ENCODE measurements at places on chromosomes 5 and 9.

DNA sequence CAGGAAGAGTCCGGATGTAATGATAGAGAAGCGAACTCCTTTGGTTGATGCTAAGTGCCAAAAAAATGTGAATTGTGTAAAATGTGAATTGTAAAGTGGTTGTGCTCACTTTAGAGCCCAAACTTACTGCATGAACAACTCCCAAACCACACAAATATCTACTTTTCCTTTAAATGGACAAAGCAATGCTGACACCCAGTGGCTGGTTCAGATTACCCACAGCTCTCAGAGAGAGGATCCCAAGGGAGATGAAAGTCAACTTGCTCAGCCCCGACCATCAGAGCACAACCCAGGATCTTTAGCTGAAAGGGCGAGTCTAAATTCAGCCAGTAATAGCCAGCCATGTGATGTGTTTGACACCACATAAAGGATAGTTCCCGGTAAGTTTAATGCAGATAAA is 133.7 kb downstream of the NMUR2 start:
- DNase-seq, result peak; percentile 4

DNA sequence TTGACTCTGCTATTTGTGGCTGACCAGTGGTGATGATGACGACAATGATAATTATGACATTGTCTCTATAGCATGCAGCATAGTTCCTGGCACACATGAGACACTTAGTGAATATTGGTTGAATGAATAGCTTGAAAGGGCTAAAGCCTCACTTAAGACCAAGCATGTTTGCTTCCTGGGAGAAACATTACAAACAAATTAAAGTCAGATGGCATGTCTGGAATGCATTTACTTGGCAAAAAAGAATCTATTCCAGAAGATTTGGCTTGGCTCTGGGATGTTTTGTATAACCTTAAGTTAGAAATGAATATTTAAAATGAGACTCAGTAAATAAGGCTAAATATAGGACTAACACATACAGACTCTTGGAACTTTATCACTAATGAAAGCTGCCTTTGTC is 21.6 kb downstream of the GAS1 start:
- no peak for DNase-seq

- no peak for DNase-seq
Observed at GRCh38 chr9:79913867-79914266, 342.1 kb downstream of the TLE4 start.

DNA sequence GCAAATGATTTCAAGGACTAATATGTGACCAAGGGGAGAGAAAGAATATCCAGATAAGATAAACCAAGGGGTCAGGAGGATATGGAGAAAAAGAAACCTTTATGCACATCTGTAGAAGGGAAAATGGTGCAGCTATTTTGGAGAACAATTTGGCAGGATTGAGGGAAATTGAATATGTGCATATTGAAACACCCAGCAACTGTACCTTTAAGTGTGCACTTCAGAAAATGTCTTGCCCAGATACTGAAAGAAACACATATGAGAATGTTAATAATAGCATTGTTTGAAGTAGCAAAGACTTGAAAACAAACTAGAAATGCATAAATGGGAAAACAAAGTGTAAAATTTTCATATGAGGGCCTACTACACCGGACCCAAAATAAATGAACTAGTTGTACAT is 599.6 kb downstream of the PSAT1 start:
- DNase-seq, result no peak

DNA sequence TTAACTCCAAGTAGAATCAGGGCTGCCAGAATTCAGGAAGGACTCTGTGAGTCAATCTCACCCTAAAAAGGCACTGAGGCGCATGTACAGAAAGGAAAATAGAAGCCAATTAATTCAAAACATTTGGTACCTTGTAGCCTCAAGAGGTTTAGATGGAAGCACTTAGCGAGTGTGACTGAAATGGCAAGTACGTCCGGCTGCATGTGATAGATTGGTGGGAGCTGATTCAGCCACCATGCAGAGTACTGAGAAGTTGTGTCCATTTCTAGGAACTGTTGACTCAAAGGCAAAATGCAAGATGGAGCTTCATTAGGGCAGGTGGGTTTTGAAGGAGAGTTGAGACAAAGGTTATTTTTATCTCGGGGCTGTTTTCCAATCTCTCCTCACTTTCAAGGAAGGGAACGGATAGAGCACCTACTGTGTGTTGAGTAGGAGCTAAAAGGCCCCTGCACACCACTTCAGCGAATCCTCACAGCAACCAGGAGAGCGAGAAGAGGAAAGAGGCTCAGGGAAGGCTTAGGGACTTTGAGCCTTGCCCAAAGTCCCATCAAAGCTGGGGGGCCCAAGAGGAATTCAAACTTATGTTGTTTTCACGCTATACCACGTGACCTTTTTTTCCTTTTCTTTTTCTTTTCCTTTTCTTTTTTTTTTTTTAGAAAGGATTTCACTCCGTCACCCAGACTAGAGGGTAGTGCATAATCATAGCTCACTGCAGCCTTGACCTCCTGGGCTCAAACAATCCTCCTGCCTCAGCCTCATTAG is 34.6 kb upstream of the CPEB4 start:
- DNase-seq, result no peak

- DNase-seq, result no peak
Observed at GRCh38 chr5:171261904-171262303, 47.1 kb upstream of the TLX3 start.

GRCh38 chr5:14171621-14172020 is 28.5 kb downstream of the TRIO start:
- no peak for DNase-seq

DNA sequence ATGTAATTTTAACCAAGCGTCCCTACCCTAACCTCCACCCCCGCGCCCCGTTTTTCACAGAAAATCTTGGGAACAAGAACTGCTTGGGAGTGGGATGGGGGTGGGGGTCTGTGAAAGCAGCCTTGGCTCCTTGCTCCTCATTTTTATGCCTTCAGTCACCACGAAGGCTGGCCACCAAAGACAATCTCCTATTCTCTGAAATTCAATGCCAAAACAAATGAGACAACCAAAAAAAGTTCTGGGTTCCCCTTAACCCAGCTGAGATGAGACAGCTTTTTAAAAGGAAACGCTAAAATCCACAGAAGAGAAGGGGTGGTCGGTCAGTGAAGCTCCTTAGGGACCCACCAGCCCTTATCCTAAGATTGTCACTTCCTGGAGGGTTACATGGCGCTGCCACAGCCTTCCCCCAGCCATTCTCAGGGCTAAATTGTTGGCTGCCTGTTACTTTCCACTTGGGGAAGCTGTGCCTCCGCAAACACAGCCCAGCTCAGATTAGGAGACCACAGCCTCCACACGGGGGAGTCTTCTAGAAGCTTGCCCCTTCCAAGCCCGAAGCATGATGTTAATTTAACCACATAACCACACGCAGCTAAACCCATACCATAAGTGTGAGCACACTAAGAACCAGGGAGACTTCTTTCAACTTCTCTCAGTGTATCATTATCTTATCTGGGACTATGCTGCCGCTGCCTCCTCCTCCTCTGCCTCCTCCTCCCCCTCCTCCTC is 136.3 kb downstream of the FOXD1 start:
- peak; percentile 97 for DNase-seq

DNA sequence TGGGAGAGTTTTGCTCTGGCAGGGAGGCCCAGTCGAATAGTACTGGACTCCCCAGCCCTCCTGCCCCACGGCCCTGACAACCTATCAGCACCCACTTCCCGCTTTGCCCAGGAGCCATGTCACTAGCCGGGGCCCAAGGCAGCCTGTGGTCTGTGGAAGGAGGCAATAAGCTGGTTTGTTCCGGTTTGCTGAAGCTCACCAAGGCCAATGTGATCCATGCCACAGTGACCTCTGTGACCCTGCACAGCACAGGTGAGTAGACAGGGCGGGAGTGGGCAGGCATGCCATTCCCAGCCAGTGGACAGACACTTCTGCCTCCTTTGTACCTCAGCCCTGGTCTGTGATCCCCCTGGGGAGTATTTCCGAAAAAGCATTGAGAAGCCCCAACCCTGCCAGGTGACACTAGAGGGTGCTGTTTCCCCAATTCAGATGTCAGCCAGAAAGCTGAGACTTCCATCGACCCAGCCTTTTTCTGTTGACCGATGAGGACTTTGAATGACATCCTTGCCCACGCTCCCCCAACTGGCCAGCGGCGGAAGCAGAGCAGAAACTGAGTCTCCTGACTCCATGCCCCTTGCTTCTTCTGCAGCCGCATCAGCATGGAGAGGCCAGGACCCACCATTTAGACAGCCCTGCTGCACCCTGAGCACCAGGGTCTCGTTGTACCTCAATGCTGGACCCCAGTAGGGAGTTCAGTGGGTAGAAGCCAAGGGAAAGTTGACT is 9.6 kb downstream of the PCYOX1L start:
- DNase-seq, result peak; percentile 53

DNA sequence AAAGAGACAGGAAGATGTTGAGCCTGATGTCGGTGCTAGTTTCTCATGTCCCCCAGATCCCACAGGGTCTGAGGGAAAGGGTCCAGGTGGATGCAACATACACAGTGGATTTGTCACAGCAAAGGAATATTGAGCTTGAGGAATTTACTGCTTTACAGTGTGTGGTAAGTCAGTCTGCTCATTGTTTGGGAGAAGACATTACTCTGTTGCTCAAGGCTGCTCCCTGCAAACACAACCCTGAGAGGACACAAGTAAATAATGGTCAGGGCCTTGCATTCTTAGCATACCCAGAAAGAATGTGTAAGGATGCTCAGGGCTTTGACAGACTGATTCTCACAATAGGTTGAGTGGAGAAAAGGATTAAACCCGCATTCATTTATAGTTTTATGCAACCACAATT is 7.3 kb upstream of the MAN2A1 start:
- no peak for DNase-seq

DNA sequence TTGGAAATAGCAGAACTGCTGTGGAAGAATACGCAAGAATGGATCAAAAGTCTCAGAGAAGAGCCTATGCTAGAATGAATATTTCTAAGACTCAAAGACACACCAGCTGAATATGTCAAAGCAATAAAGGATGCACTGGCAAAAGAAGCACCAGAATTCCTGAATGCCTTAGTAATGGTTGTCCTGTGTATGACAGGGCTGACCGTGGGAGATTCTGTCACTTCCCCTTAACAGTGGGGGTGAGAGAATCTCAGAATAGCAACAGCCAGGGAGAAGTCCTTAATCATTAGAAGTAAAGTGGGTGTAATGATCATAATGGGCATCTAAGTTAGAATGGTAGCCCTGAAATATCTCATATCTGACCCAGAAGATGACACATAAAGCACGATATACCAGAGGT is 14.6 kb upstream of the PRR16 start:
- DNase-seq, result peak; percentile 17

DNA sequence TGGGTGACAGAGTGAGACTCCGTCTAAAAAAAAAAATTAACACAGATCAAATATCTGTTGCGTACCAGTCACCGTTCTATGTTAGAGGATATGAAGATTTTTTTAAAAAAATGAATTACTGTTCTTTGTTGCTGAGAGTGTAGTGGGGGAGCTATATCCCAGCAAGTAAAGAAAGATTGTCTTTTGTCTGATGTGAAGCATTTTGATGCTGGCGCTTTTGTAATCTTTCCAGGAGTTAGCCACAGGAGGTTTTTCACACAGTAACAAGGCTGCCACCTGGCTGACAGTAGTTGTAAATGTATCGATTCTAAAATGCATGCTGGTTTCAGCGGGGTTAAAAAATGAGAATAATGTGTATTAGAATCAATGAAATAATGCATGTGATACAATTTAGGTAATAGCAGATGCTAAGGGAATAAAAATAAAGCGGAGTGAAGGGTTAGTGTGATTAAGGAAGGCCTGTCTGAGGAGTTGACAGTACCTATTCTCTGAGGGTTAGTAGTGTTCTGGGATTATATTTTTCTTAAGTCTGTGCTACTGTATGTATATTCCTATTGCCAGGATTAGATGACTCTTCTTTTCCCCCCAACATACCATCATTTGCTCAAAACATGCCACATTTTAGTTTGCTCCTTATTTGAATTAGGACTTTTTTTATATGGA is 3.4 kb downstream of the LMNB1 start:
- peak; percentile 81 for DNase-seq

GRCh38 chr9:125409637-125410521 is 148.3 kb downstream of the GAPVD1 start:
- DNase-seq, result no peak

GRCh38 chr9:19102181-19102630 is 498 bp downstream of the HAUS6 start:
- no peak for DNase-seq

GRCh38 chr9:105131981-105132380 is 112.5 kb upstream of the SLC44A1 start:
- DNase-seq, result no peak

DNA sequence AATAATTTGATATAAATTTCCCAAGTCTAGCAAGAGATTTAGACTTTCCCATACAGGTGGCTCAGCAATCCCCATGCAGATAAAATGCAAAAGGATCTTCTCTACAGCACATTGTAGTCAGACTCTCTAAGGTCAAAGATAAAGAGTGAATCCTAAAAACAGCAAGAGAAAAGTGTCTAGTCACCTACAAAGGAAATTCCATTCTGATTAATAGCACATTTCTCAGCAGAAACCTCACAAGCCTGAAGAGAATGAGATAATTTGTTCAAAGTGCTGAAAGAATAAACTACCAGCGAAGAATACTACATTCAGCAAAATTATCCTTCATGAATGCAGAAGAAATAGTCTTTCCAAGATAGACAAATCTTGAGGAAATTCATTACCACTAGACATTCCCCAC is 493.3 kb downstream of the PRELID2 start:
- no peak for DNase-seq

- peak; percentile 63 for DNase-seq
Observed at GRCh38 chr9:73219985-73220626, 68.4 kb downstream of the ANXA1 start.

DNA sequence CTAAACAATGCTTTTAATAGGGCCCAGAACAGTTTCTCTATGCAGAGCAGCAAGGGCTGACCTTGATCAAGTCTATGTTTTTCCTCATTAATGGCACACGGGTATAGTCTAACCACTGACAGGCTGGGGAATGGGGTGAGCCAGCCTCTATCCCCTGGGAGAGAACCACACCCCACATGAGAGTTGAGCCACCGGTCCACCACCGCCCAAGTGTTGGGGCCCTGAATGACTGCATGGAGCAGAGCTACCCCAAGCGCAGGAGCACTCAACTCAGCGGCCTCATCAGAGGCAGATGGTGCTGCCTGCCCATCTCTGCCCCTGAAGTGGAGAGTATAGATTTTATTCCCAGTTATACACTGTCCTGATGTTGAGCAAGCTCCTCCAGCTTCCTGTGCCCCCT is 247.9 kb upstream of the IRX1 start:
- no peak for DNase-seq

DNA sequence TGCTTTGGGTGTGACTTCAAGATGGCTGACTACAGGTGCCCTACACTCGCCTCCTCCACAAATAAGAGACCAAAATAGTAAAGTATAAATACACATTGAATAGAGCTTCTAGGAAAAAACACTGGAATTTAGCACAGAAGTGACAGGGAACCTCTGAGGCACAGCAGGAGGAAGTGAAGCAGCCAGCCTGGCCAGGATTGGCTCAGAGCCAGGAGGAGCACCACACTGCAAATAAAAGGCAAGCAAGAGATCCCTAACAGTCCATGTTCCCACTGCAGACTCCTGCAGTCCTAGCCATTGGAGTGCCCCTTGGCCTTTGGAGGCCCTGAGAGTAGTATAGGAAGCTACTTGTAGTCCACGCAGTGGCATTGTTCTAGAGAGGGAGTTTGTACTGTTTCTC is 186.7 kb upstream of the TLX3 start:
- peak; percentile 28 for DNase-seq

GRCh38 chr9:106797299-106797698 is 65.7 kb upstream of the ZNF462 start:
- DNase-seq, result peak; percentile 34
